Activated naive CD8-positive, alpha-beta T cell treated with anti-CD3 and anti-CD28 coated beads, Interleukin-2, amount 50 U/mL, for 16 hours (primary cell): ENCODE measurements at places on chromosomes 7 and 10.

DNA sequence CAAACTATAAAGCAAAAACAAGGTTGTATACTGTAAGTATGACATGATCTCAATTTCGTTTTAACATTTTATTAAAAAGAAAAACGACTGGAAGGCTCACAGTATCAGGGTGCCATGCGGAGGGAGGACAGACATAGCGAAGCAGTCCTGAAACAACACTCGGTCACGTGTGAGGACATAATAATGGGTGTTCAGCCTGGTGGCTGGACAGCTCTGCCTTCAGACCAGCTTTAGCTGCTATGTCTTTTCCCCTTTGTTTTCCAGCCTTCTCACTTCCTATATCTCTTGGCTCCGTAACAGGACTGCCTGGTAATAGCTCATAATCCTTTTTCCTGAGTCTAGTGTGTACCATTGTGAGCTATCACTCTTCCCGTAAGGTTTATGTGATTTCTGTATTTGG is 18.4 kb upstream of the KLF14 start:
- no peak for DNase-seq

- DNase-seq: no peak
Observed at GRCh38 chr7:572416-573268, 53.0 kb upstream of the PDGFA start.

DNA sequence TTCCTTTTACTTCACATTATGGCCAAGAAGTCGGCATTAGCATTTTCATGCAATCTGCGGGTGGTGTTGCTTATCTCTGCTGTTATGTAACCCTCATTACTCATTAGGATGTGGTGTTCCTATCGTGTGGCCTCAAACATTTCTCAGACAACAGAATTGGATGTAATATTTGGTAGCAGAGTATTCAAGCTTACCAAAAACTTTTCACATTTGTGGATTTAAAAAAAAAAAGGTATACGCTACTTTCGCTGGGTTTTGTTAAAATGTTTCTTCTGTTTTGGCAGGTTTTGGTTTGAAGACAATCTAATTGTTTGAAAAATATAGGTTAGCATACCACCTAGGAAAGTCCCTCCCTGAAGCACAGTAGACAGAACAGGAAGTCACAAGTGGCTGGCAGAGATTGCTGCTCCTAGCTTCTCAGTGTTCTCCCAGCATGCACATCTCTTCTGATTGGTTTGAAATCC is 128.8 kb downstream of the GATA3 start:
- no peak for DNase-seq

DNA sequence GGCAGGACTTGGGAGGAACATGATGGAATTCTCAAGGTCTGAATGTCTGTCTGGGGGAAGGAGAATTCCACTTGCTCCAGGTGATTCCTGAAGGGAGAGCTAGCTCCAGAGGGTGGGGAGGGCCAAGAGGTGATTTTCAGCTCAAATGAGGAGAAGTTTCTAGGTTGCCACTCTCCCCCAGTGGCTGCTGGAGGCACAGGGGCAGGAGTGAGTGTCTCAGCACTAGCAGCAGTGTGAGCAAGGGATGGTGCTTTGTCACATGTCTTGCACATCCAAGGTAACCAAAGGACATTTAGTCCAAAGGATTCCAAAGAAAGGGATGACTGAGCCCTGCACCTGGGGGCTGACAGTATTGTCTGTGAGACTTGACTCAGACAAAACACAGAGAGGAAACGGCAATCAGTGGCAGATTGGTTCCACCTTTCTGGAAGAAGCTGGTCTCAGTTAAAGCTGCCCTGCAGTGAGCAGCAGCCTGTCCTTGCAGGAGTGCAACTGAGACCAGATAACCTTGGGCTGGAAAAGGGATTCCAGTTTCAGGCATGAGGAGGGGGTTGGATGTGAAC is 51.2 kb upstream of the PCBD1 start:
- DNase-seq: no peak

DNA sequence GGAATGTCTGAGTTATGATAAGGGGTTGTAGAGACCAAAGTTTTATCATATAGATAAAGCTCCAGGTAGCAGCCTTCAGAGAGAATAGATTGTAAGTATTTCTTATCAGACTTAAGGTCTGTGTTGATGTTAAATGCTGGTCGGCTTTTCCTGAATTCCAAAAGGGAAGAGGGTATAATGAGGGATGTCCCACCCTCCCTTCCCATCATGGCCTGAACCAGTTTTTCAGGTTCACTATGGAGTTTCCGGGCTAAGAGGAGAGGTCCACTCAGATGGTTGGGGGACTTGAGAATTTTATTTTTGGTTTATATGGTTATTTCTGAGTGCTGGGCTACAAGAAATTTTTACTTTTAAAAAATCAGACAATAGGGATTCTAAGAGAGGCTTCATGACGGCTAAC is 45.2 kb downstream of the HERPUD2 start:
- no peak for DNase-seq

- no peak for DNase-seq
Observed at GRCh38 chr10:76327441-76327840, 896.0 kb downstream of the LRMDA start.
